Hepatic stellate cell (primary cell): ENCODE measurements at places on chromosomes 6 and 20.

DNA sequence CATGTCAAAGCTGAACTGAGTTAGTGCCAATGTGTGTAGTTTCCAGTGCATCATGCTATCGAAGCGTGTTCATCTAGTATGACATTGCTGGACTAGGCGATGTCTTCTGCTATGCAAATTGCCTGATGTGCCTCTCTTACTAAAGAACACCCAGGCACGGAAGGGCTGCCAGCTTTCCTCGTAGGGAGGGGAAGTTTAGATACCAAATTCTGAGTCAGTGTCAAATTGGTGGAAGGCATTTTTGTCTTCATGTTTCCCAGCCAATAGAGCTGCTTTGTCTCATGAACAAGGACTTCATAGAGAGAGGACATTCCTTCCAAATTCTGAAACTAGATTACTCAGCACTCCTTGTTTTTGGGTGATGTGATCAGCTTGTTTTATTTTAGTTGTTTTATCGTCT lies 320.1 kb downstream of the BTBD3 start:
- DNase-seq, result no peak

DNA sequence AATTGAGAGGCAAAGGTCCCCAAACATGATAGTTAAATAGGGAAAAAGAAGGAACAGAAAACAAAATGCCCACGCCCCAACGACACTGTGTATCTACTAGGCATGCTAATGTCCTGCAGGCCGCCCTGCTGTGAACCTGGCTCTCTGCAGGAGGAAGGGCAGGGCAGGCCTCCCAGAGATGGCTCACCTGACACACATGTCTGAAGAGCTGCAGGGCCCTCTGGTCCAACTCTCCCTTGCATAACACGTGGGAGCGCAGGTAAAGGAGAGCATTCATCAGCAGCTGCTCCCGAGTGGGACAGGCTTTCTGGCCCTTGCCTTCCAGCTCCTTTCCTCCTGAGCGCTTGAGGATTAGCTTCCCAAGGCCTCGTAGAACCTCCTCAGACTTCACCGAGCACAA lies 53.7 kb upstream of the LYRM2 start:
- no peak for DNase-seq

GRCh38 chr6:148200781-148201180 lies 141.9 kb upstream of the SASH1 start:
- DNase-seq, result no peak

- DNase-seq, result peak; percentile 96
Observed at GRCh38 chr20:49344975-49345374, 67.1 kb upstream of the ZNFX1 start.

- DNase-seq, result no peak
Observed at GRCh38 chr6:39137245-39137644, 22.3 kb upstream of the SAYSD1 start.

- peak; percentile 2 for DNase-seq
Observed at GRCh38 chr6:23414051-23414445, 712.0 kb upstream of the NRSN1 start.

DNA sequence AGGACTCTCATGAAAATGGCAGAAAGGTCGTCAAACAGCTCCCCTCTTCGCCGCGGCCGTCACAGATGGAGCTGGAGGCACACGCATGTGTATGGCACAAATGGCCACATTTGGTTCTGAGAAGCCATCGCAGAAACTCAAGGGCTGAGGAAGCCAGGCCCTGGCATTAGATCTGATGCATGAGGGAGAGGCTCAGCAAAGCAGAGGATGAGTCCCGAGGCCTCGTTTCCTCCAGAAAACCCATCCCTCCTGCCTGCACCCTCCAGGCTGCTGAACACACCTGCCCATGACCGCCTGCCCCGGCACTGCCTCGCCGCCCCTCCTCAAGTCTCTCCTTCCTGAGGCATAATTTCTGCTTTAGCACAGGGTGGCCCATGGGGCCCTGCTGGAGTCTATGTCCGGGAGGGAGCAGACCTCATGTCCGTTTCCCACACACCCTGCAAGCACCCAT lies 240.3 kb downstream of the DLL1 start:
- DNase-seq, result no peak

DNA sequence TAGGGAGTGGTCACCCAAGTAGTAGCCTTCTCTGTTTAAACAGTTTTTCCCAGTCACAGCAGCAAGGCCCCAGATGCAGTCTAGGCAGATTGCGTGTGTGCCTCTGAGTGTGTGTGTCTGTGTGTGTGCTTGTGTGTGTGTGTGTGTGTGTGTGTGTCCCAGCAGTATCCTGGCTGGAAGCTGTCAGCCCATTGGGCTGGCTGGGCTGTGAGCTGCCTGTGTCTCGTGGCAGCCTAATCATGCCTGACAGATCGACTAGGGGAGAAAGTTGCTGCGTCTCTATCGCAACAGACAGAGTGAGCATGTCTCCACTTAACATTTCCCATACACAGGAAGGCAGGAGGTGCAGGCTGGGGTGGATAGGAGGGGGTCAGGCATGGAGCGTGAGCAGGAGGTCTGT lies 42.9 kb upstream of the LRFN2 start:
- DNase-seq, result no peak

GRCh38 chr20:1273366-1273765 lies 7.3 kb downstream of the SNPH start:
- DNase-seq, result no peak

DNA sequence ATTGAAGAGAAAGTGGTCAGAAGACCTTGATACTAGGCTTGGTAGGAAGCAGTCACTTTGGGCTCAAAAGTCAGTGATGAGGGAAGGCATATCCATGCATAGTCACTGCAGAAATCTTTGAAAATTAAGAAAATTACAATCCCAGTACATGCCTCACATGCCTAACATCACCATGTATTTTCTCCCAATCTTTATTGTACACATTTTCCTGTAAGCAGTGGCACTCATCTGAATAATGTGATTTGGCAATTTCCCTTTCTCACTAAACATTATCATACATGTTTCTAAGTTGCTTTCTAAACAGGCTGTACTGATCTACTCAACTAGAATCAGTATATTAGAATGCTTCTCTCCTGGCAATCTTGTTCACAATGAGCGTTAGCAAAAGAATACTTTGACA lies 280.7 kb upstream of the SUPT3H start:
- DNase-seq, result no peak

GRCh38 chr6:151219192-151219591 lies 20.6 kb upstream of the AKAP12 start:
- DNase-seq, result no peak

GRCh38 chr6:12134991-12135390 lies 122.9 kb downstream of the HIVEP1 start:
- no peak for DNase-seq

- no peak for DNase-seq
Observed at GRCh38 chr20:13909067-13909466, 81.3 kb downstream of the SEL1L2 start.

- DNase-seq, result no peak
Observed at GRCh38 chr6:82166493-82166892, 81.1 kb downstream of the IBTK start.

- no peak for DNase-seq
Observed at GRCh38 chr6:105894556-105894955, 191.6 kb upstream of the PRDM1 start.

- no peak for DNase-seq
Observed at GRCh38 chr6:108565091-108565766, 4.5 kb downstream of the FOXO3 start.

- no peak for DNase-seq
Observed at GRCh38 chr20:22630701-22631100, 46.3 kb upstream of the FOXA2 start.

DNA sequence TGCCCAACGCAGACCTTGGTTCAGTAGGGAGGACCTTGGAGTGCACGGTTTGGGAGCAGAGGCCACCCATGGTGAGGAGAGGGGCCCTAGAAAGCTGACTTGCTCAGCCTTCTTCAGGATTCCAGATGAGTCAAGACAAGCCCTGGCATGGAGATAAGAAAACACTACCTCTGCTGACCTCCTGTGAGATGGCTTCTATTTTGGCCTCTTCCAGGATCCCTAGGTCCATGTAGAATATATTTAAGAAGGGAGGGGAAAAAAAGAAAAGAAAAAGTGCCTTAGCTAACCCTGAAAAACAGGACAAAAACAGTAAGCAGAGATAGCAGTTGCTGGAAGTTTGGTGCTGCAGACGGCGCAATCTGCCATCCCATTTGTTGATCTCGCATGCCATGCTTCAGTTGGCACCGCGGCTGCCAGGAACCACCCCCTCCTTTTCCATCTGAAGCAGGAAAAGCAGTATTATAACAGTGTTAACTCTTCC lies 100.0 kb downstream of the ARMC2 start:
- no peak for DNase-seq

DNA sequence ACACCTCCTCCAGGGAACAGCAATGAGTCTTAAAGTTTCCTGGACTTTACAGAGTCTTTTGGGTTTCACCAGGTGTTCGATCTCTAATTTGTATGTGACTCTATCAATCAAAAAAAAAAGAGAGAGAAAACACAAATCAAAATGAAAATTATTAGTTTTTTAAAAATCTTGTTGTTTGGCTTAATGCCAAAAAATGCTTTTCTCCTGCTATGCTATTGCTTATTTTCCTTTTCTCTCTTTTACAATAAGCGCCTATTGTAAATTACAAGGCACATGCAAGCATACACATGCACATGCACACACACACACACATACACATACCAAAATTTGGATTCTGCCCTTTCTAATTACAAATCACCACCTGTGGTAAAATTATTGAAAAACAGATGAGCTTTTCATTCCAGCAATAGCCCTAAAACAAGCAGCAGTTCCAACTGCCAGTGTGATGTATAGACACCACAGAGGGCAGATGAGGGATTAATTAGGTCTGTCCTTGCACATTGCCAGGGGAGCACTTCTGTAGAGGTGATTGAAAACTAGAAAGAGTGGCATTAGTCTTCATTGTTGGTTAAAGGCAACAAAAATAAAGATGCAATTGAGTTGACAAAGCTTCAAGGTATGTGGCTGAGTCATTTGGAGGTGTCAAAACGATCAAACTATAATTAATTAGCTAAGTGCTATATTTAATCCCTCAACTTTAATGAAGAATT lies 631.7 kb downstream of the TFAP2B start:
- no peak for DNase-seq

DNA sequence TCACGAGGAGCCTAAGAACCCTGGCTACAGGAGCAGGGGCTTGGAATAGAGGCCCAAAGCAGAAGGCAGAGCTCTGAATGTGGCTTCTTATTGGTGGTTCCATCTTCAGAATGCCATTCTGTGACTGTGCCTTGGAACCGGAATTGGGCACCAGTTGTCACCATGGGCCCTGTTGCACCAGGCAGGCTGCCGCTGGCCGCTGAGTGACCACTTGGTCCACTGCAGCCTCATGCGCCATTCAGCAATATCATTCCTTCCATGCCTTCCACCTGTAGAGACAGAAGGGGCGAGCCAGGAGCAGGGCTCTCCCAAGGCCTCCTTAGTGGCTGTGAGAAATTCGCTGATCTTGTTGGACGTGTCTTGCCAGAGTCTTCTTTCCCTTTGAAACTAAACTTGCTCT lies 270.3 kb upstream of the CHD6 start:
- DNase-seq, result no peak

- no peak for DNase-seq
Observed at GRCh38 chr6:119800526-119800925, 451.0 kb upstream of the MAN1A1 start.

GRCh38 chr20:20593447-20594170 lies 118.8 kb downstream of the RALGAPA2 start:
- DNase-seq, result peak; percentile 50

DNA sequence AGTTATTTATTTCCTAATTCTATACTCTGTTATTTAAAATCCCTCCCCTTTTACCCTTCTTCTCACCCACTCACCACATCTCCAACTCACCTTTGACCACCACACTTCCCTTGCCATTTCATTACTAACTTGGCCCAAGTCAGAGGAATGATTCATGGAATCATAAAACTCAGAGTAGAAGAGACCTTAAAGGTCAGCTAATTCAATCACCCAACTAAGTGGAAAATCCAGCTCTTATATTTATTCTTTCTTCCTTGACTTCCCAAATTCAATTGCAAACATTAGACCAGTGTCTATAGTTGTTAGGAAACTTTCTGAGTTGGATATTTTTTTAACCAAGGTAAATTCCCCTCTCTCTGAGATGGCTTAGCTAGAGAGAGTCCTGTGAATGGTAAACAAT lies 26.5 kb upstream of the HEY2 start:
- DNase-seq, result no peak

DNA sequence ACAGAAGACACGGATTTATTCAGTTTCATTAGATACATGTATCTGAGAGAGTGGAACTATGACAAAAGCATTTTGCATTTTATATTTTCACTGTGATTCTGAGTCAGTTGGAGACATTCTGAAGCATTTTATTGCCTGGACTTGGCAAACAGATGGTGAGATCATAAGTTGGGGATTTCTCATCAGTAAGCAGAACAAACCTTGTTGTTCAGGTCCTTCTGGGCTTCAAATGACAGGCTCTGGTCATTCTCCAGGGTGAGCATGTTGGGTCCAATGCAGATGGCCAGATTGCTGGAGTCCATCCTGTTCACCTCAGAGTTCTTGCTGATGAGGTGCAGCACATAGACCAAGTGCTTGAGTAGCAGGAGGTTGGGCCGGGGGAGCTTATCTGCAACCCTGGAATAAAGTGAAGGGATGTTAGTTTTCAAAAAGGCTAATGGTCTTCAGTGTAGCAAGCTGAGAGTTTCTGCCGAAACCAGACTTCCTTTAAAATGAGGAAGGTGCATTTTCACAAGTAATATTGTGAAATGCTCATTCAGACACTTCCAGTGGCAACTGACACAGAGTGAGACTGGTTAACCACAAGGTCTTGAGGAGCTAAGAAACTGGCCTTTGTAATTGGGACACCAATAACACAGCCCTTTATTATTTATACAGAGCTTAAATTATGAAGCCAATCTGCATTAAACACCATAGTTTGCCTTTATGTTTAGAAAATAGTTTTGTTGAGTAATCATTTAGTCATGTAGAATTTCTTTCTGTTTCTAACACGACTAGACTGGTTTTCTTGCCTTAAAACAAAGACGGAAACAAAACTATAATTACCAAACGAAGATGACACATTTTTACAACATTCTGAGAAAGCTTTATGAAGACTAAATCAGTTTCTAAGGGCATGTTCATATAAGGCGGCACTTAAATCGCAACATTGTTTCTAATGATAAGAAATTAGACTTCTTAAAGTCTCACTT lies 5.6 kb downstream of the TAGAP start:
- no peak for DNase-seq

DNA sequence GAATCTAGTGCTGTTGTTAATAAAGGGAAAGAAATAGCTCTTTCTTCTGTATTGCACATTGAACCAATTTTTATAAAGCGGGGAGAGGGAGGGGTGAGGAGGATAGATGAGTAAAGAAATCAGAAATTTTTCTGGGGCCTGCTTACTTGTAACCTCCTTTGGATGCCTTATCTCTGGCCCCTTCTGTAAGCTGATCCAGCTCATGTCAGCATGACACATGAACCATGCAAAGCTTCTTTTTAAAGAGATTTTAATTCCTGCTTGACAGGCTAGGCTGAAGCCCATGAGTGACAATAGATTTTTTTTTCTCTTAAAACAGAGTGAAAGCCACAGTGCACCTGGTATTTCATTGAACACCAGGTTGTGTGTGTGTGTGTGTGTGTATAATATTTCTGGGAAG lies 325.3 kb downstream of the PRL start:
- DNase-seq, result no peak
